Osteoblast (primary cell): ENCODE measurements at places on chromosomes 2 and 18. TPM values are rescaled to one million over a fixed set of nuclear protein-coding genes. Genes with fewer than 3 reads are reported as not detected.

- peak; percentile 80 for DNase-seq
These were observed 429 bp downstream of the C2orf76 start for GRCh38 chr2:119366161-119366648.

DNA sequence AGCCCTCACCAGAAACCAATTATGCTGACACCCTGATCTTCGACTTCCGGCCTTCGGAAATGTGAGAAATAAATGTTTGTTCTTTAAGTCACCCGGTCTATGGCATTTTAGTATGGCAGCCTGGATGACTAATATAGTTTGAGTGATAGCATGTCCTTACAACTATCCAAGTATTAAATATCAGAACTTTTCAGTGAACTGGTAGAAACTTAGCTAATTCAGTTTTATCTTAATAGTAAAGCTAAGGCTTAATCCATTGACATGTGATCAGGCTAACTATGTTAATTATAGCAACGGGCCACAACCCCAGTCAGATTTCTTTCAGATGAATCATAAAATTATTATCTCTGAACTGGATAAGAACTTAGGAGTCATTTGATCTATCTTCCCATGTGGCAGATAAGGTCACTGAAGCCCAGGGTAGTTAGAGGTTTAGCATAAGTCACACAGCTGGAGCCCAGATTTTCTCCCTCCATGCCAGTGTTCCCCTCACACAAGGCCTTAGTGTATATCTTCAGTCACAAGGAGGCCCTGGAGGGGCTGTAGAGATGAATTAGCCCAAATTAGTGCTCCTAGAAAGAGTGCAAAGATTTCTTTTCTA lies 40.7 kb upstream of the UPP2 start:
- DNase-seq = peak; percentile 19

The SP140 gene
- under 0.01 and 0.36 TPM in 2 replicates for total RNA-seq

The NT5DC4 gene
- total RNA-seq = not detected in 2 replicates

GRCh38 chr2:221347471-221347870 lies 224.6 kb downstream of the EPHA4 start:
- peak; percentile 14 for DNase-seq

- no peak for DNase-seq
These were observed 549.4 kb upstream of the SALL3 start for GRCh38 chr18:78430131-78430758.

- no peak for DNase-seq
These were observed 113.3 kb downstream of the KIAA1328 start for GRCh38 chr18:36942264-36942663.

The KATNAL2 gene
- 4.3 and 5.0 TPM in 2 replicates for total RNA-seq

GRCh38 chr2:72619626-72620025 lies 206.2 kb downstream of the EXOC6B start:
- peak; percentile 69 for DNase-seq

DNA sequence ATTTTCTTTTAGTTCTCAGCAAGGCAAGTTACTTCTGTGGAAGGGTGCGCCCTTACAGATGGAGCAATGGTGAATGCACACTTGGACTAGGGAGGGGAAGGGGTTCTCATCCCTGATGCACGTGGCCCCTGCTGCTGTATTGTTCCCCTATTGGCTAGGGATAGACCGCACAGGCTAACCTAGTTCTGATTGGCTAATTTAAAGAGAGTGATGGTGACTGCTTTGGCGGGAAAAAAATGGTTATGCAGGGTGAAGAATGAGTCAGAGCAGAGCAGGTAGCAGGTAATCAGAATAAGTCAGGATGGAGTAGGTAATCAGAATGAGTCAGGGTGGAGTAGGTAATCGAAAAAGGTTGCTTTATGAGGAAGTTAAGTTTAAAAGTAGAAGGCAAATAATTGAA lies 171.5 kb downstream of the MTCL1 start:
- no peak for DNase-seq

DNA sequence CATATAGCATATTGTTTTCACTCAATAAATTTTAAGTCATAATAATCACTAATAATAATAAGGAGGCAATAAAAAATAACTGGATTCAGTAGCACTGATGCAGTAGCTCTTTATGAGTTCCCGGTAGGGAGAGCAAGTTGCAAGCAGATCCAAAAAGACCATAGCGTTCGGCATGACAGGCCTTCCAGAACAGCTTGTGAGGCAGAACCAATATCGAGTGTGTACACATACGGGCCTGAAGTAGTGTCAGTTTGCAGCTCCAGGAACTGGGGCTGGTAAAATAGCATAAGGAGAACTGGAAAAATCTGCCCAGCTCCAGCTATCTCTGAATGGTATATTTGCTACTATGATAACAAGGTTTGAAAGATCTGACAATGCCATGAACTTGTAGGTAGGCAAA lies 1607.8 kb upstream of the PIK3C3 start:
- DNase-seq = no peak

GRCh38 chr2:37378411-37378810 lies 34.0 kb downstream of the QPCT start:
- DNase-seq = no peak

- no peak for DNase-seq
These were observed 39.6 kb downstream of the CHN1 start for GRCh38 chr2:174965551-174965950.

GRCh38 chr2:62698653-62699052 lies 6.9 kb upstream of the EHBP1 start:
- no peak for DNase-seq

DNA sequence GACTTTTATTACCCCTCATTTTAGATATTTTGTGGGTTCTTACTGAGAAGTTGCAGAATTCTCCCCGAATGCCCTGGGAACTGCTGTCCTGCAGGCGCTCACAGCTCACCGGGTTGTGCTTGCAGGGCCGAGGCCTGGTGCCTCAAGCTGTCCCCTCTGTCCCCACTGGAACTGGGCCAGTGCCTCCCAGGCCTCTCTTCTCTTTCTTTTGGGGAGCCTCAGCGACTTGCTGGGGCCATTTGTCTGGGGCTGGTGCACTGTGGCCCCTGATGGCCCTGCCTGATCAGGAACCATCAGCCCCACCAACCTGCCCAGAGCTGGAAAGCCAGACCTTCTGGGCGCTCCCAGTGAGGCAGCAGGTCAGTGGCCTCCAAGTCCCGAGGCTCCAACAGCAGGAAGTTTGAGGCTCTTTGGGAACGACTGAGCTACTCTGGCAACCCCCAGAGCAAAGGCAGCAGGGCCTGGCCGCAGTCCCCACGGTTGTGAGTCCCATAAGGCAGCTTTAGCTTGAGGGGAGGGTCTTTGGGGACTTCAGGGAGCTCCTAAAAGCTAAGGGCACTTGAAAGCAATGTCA lies 14.7 kb upstream of the NEU4 start:
- no peak for DNase-seq

The PREB gene
- 42.4 and 45.2 TPM in 2 replicates for total RNA-seq

DNA sequence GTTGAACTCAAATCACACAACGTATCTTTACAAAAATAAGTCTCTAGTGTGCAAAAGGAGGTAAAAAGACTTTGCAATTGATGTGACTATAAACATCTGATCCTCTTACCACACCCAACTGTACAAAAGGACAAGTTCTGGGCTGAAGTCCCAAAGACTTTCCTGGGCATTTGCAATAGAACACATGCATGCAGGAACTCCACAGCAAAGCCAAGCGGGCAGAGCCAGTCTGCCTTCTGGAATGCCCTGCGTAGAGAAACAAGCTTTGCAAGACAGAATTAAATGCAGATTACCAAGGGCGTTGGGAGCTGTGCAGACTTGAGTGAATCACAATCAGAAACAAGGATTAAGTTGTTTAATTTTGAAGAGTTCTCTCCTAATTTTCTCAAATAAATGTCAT lies 208.4 kb upstream of the ZNF521 start:
- DNase-seq = no peak

GRCh38 chr2:178860551-178860950 lies 53.3 kb upstream of the TTN start:
- DNase-seq = no peak

DNA sequence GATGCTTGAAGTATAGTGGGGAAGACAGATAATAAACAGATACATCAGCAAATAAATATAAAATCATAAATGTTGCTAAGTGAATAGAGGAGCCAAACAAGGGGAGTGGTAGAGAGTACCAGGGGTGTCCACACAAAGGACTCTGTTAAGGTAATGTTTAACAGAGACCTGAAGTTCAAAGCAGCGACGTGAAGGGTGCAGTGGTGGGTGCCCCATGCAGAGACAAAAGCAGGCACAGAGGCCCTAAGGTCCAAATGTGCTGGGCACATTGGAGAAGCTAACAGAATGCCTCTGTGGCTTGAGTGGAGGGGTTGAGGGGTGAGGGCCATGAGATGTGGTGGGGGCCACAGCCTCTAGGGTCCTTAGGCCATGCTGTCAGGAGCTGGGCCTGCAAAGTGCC lies 109.1 kb downstream of the POLE4 start:
- no peak for DNase-seq

DNA sequence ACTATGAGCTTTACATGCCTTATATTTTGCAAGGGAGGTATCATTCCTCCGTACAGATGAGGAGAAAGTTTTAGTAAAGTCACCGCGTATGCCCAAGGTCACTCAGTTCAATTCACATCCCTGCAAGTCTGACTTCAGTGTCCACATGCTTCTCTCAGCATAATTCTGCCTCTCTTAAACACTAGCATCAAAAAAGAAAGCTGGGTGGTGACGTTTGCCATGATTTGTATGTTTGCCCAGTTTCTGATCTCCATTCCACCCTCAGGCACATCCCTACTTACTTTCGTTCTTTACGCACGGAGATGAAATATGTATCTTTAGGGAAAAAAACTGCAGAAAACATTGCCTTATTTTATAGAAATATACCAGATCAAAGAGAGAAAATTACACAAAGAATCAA lies 129.2 kb upstream of the PTPRM start:
- no peak for DNase-seq

DNA sequence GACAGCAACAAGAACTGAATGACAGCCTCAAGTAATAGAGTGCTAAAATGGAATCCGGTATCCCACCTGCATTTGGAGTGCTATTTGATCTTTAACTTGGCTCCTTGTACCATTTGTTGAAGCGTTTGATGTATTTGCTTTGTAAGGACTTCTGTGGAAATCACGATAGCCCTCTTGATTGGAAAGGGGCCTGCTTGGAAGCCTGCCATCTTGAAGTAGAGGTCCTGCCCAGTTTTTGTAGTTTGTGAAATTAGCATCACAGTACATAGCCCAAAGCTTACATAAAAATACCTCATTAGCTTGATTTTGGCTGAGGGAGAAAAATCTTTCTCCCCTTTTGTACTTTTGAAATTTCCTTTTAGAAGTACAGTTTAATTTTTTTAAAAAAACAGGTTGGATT lies 2.7 kb downstream of the CDCA7 start:
- DNase-seq = no peak

The C2orf78 gene
- total RNA-seq = not detected in 2 replicates

DNA sequence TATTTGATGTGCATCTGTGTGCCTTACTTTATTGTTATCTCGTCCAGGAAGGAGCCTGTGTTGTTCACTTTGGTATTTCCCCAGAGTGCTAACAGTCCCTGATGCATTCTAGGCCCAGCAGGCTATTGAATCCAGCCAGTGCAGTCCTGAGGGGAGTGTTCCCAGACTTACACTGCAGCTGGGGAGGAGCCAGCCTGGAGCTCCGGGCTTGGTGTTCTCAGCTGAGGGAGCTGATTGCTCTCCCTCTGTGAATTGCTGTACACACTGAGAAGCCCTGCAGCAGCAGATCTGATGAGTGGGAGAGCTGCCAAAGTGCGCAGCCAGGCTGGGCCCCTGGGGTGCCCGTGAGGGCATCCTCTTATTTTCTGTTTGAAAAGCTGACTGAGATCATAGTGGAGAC lies 159.2 kb downstream of the GALNT3 start:
- no peak for DNase-seq

- no peak for DNase-seq
These were observed 79.8 kb downstream of the LONRF2 start for GRCh38 chr2:100242476-100242875.

DNA sequence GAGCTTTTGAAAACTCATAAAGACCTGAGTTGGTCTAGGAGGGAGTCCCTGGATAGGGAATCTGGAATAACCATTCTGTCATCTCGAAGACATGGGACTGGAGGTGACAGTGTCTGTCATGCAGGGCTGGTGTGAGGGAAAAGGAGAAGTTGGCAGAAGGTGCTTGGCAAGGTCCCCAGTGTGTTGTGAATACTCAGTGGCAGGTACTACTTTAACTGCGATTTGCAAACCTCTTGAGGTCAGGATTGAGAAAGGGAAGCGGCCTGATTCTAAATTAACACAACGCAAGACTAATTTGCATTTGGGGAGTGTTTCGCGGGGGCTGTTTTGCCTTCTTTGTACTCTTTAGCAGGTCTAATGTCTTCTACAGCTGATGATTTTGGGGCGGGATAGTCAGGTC lies 77.0 kb upstream of the TMEM200C start:
- no peak for DNase-seq

- no peak for DNase-seq
These were observed 47.1 kb downstream of the SLC40A1 start for GRCh38 chr2:189533288-189534035.
